ENCODE measurements at places on chromosomes 2 and 18. TPM values are rescaled to one million over a fixed set of nuclear protein-coding genes. Genes with fewer than 3 reads are reported as not detected.

Gene CCDC195
- total RNA-seq = not detected

Gene DYNAP
- total RNA-seq = not detected

Gene IL1RL1
- 16.2 TPM for total RNA-seq

Gene PXDN
- total RNA-seq = 2.5 TPM

Gene PAIP2B
- total RNA-seq = 0.74 TPM

Gene NAT8
- total RNA-seq = not detected

Gene SRD5A2
- total RNA-seq = not detected

Gene CYP1B1
- total RNA-seq = 13.2 TPM

Gene LRATD1
- not detected for total RNA-seq

Gene ZNF519
- 14.9 TPM for total RNA-seq

Gene ITGA6
- 36.5 TPM for total RNA-seq

Gene KCNS3
- not detected for total RNA-seq

Gene ANO7
- total RNA-seq = 0.61 TPM

Gene INHBB
- not detected for total RNA-seq

Gene ASXL3
- total RNA-seq = not detected

Gene GNLY
- total RNA-seq = 330 TPM

Gene C2orf80
- not detected for total RNA-seq

Gene KIF5C
- total RNA-seq = 18.3 TPM

Gene CDH2
- total RNA-seq = 0.61 TPM

Gene IL1RN
- total RNA-seq = 3.0 TPM

Gene DAW1
- not detected for total RNA-seq

Gene REG1B
- total RNA-seq = not detected

Gene LYPD6B
- total RNA-seq = not detected

Gene MIB1
- 23.0 TPM for total RNA-seq

Gene PREB
- 81.2 TPM for total RNA-seq

Gene VWA3B
- total RNA-seq = not detected

Gene ERBB4
- not detected for total RNA-seq

Gene CD28
- total RNA-seq = 124 TPM

Gene SP110
- total RNA-seq = 152 TPM

Gene GRHL1
- 1.8 TPM for total RNA-seq

Gene GALNT13
- total RNA-seq = not detected

Gene MAPRE2
- 42.6 TPM for total RNA-seq

Gene GCG
- total RNA-seq = not detected

Gene SERPINB4
- total RNA-seq = not detected

Gene CRYGC
- total RNA-seq = not detected

Gene CERKL
- total RNA-seq = 0.07 TPM

Gene ANKRD62
- not detected for total RNA-seq

Gene RBM44
- 0.63 TPM for total RNA-seq

Measured in T-helper 1 cell treated with Interleukin-12 subunit alpha and Interleukin-12 subunit beta and Interleukin-4 antibody, amounts not matched to agents 30 ng/mL and 1 ng/mL, for 36 hours (primary cell).